ENCODE measurements at places on chromosomes 5 and 9.

DNA sequence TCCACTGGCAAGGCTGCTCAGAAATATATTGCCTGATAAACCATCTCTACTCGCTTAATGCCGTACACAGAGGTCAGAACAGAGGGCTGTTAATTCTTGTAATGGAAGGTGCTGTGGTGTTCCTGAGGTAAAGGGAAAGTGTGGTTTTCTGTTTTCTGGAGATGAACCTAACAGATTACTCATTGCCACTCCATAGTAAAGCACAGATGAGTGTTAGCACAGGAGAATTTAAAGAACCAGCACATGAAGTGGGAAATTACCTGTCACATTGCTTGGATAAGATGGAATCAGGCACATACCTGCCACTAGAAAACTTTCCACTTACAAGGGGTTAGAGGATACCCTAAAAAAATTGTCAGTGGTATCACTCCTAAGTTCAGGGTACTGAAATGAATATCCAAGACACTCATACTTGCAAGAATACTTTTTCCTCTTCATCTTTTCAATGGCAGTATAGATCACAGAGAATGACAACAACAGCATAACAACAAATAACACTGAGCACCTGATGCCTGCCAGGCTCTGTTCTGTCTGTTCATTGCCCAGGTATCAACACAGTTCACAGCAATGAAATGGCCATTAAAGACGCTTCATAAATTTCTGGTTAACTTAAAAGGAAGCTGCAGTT, 152.9 kb upstream of the GNA14 start:
- no peak for DNase-seq

DNA sequence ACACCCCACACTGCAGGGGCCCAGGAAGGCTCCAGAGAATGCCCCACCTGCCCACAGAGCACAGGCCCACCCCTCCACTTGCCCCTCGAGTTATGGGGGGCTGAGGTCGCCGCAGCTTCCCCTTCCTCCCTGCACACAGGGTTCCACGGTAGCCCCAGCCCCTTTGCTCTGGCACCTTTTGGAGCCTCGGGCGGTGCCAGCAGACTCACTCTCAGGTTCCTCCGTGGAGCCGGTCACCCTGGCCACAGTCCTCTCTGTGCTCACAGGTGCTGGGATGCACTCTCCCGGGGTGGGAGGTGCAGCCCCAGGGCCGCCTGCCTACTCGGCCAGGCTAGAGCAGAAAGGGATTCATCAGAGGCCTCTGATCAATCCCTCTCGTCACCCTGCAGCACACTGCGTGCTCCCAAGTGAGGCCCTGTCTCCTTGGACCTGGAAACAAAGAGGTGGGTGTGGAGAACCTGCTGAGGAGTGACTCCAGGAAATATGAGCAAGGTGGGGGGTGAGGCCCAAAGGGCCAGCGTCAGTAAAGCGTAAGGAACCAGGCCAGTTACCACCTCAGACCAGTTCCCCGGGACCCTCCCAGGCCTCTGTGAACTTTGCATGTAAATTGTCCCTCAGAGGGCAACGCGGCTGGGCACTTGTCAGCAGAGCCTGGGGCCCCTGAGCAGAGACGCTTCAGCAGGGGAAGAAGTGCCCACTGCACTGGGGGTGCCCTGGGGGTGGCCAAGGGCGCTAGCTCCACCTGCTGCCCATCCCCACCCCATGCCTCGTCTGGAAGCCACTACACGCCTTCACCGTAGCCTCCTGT, 167.8 kb downstream of the OLFM1 start:
- no peak for DNase-seq

DNA sequence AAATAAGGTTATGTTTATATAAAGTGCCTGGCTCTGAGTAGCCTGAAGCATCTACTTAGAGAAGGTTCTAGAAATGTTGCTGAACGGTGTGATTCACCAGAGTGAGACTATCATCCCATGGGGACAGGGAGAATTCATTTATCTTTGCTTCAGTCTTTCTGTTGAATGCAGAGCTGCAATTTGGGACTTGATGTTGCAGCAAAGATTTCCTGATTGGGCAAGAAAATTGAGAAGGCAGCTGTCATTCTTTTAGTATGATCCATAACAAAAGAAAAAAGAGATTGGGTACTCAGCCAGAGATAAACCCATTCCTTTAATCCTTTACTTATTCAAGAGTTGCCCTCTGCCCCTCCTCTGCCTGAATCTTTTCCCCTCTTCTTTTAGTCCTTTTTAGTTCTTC, 456.3 kb upstream of the WWC1 start:
- peak; percentile 42 for DNase-seq

- no peak for DNase-seq
These were observed 231.3 kb downstream of the RFK start for GRCh38 chr9:76162751-76163500.

DNA sequence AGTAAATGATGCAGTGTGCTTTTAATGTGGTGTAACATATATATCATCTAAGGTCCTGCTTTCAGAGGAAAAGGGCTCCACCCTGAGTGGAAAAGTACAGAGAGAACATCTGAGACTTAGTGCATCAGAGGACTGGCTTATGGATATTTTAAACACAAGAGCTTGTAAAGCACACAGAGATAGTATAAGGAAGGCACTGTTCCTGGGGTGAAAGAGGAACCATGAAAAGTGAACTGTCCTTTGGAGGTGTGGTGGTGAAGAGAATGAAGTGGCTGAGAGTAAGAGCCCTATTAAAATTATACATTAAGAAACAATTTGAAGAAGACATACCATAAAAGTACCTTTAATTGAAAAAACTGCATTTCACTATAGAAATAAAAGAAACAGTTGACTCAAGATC, 68.9 kb downstream of the CSF2 start:
- DNase-seq: no peak

- no peak for DNase-seq
These were observed 20.0 kb downstream of the KIAA1191 start for GRCh38 chr5:176341325-176342157.

DNA sequence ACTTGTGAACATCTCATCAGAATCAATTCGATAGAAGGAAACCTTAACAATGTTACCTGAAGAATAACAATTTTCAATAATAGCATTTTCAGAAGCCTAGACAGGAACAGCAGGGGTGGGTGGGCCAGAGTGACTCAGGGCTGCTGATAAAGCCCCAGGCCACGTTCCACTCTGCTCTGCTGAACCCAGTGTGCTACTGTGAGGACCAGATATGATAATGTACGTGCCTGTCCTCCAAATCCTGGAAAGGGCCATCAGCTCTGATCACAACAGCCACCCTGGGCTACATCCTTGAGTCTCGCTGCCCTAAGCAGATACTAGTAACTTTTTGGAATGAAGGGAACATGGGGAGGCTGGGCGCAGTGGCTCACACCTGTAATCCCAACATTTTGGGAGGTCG, 91.3 kb downstream of the PRRT1B start:
- DNase-seq: no peak

DNA sequence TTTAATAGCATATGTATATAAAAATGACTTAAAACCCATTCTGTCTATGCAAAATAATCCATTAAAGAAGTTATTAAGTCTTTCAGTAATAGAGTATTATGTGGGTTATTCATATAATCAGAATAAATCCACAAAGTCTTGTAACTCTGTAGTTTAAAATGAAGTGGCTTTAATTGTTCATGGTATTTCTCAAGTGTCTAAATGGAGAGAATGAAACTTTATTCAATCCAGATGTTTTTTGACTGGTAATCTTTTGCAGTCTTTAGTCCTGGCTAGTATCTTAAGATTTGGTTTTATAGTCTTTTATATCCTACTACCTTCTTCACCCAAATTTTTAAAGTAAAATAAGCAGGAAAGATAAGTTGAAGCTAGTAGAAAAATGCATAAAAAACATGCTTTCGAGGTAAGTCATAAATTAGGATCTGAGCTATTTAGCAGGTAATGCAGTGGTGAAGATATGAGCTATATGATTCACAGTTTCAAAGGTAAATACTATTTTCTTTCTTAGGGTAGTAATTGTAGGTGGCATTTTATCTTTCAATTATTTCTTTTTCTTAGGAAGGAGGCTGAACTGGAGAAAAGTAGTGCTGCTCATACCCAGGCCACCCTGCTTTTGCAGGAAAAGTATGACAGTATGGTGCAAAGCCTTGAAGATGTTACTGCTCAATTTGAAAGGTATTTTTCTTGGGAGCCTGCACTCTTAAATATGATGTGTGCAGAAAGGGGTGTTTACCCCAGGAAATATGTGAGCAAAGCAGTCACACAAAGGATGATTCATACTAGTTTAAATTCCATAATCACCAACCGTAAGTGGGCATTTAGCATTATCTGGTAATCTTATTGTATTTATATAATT, 17.9 kb downstream of the HMMR start:
- peak; percentile 20 for DNase-seq

GRCh38 chr5:59722874-59723273, 170.7 kb downstream of the PDE4D start:
- DNase-seq: no peak

GRCh38 chr5:65029178-65029577, 260.4 kb downstream of the CWC27 start:
- peak; percentile 76 for DNase-seq

- DNase-seq: peak; percentile 49
These were observed 267.3 kb downstream of the MLLT3 start for GRCh38 chr9:20355022-20355421.

DNA sequence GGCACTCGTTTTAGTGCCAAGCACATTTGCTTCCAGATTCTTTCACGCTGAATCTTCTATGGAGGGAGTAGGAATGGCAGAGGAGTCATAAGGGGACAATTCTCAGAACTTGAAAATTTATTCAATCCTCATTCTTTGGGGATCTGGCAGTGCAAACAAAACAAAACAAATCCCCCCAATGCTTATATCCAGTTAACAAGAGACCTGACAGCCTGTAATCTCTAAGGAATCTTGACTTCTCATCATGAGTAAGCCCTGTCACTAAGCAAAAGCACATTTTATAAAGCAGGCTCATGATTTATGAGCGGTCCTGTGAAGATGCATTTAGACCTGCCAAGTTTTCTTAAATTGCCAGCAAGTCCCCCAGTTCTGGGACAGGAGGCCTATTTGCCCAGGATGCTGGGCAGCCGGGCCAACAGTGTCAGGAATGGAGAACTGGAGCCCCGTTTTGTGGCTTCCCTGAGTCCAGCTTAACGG, 513.9 kb downstream of the CTNND2 start:
- DNase-seq: no peak

- DNase-seq: no peak
These were observed 11.0 kb downstream of the IFNA21 start for GRCh38 chr9:21155501-21155900.

Measured in NCI-H226 (cell line).